Activated naive CD4-positive, alpha-beta T cell (primary cell): ENCODE measurements at places on chromosomes 3 and 15.
A peak's percentile ranks its signal among the peaks of the same experiment; 100 is the strongest.

GRCh38 chr3:43025423-43025822 is 46.3 kb downstream of the GASK1A start:
- DNase-seq = no peak

DNA sequence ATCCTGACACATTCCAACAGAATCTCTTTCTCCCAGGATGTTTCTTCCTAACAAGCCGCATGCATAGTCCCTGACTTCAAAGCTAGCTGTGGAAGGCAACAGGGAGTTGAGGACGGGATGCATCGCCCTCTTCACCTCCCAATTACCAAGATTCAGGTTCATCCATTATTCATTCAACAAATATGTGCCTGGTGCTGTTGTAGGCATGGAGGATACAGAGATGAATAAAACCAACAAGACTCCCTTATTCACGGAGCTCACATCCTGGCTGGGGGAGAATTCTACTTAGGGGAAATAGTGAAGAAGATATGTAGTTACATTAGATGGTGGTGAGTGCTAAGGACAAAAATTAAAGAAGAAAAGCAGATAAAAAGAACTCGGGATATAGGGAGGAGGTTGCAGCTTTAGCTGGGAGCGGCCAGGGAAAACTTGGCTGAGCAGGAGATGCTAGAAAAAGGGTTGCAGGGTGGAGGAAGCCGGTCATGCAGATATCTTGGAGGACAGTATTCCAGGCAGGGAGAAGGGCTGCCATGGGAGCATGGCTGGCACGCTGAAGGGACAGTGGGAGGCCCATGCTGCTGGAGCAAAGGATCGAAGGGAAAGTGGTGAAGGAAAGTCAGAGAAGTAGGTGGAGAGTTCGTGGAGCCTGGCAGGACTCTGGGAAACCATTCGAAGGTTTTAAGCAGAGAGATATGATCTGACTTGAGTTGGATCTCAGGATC is 5.0 kb downstream of the ITGB5 start:
- DNase-seq = no peak

DNA sequence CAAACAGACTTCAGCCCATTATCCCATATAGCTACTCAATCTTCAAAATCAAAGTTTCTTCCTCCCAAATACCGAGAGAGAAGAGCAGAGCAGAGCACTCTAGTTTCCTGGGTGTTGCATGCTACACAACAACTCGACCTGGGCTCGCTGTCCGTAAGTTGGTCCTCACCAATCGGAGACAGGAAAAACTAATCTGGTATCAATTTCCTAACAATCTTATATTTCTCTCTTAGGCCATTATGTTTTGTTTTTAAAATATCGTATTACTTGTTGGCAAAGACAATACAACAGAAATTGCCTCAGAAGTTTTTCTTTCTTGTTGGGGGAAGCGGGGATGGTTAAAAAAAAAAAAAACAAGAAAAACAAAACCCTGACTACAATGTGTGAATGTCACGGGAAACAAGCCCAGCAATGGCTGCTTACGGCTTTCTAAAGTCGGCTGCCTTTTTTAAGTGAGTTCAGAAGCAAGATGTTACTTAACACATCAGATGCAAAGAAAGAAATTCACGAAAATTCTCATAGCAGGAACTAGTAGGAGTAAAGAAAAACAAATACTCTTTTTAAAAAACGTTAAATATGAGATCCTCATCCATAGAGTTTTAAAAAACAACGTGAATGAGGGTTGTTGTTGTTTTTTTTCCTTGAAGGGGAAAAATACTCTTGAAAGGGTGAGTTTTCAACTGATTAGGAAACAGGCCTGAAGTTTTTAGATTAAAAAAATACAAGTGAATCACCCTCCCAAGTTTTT is 1.9 kb downstream of the VGLL4 start:
- DNase-seq = no peak

GRCh38 chr15:93587059-93587521 is 498.1 kb upstream of the RGMA start:
- no peak for DNase-seq

DNA sequence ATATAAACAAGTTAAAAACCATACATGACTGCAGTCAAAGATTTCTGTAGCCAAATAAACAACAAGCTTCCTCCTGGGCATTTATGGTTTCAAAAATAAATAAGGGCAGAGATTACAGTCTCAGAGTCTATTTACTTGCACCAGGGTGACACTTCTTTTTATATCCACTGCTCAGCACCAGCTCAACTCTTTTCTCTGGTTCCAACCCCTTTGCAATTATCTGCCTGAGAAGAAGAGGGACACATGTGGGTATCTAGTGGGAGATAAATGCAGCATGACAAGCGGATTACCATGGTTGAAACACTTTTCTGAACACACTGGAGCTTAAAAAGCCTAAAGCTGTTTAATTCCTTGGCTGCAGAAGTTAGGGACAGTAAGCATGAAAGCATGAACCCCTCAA is 311.5 kb downstream of the CNTN3 start:
- DNase-seq = no peak

- DNase-seq = no peak
Measured at GRCh38 chr3:160911411-160911810, 155.4 kb downstream of the PPM1L start.

GRCh38 chr15:93730724-93731123 is 500.6 kb upstream of the MCTP2 start:
- no peak for DNase-seq

- no peak for DNase-seq
Measured at GRCh38 chr3:99620976-99621375, 17.4 kb upstream of the COL8A1 start.

GRCh38 chr3:111070772-111071256 is 802 bp upstream of the NECTIN3 start:
- DNase-seq = peak; percentile 1

GRCh38 chr15:100191161-100191560 is 150.6 kb downstream of the ADAMTS17 start:
- no peak for DNase-seq

GRCh38 chr3:130895690-130896488 is 2.0 kb downstream of the ATP2C1 start:
- DNase-seq = no peak

- DNase-seq = no peak
Measured at GRCh38 chr3:54134155-54134554, 11.8 kb downstream of the CACNA2D3 start.

GRCh38 chr3:120177707-120178306 is 83.6 kb upstream of the GSK3B start:
- DNase-seq = no peak

GRCh38 chr15:70519004-70519365 is 244.4 kb downstream of the UACA start:
- DNase-seq = no peak

GRCh38 chr15:89155656-89156055 is 65.7 kb downstream of the RLBP1 start:
- DNase-seq = no peak

DNA sequence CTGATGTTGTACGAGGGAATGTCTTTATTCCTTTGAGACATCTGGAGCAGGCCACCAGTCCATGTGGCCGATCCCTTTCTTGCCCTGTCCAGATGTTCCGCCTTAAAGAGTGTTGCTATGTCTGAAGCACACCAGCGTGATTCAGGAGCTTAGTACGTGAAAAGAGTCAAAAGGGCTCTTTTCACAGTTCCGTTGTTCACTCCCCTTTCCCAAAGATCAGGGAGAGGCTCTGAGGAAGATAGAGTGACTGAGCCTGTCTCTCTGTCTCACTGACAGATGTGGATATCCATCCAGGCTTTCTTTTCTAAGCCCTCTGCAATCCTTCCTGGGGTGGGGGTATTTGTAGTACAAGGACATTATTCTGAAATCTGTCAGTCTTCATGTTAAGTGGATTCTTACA is 262.5 kb upstream of the LRTM1 start:
- no peak for DNase-seq

GRCh38 chr3:66762916-66763693 is 235.0 kb upstream of the KBTBD8 start:
- no peak for DNase-seq
